ENCODE measurements at places on chromosomes 4 and X.

- no peak for DNase-seq
These were observed 2.8 kb downstream of the PSAPL1 start for GRCh38 chr4:7431696-7432530.

DNA sequence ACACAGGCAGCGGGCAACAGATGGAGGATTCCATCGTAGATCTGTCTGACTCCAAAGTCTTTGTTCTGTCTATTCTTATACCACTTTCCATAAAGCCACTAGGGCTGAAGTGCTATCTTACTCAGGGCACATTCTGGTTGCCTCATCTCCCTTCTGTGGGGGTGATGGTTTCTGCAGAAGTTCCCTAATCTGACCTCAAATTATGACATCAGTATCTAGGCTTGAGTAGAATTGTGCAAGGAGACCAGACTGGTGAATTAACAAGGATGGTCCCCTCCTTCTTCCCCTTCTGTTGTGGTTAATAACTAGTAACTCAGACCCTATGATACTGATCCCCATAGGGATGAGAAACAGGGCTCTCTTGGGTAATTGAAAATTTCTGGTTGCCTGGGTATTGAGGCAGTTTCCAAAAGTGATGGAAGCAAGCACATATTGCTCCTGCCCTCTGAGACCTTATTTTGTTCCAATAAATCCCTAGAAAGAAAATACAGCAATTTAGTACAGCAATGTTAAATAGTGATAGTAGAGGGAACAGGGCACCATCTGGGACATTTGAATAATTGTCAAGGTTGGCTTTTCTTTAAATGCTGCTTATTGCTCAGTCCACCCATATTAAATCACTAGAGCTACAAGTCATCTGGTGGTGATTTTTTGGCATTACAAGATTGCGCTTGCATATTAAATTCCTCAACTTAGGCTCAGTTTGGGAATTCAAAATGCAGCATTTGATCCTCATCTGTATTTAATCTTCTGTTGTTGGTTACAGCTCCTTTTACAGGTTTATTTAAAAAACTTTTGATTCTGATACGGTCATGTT lies 57.3 kb upstream of the AP1S2 start:
- DNase-seq: no peak

GRCh38 chr4:79467246-79467932 lies 59.4 kb upstream of the GK2 start:
- no peak for DNase-seq

- DNase-seq: no peak
These were observed 46.5 kb downstream of the PHF8 start for GRCh38 chrX:53997724-53998123.

DNA sequence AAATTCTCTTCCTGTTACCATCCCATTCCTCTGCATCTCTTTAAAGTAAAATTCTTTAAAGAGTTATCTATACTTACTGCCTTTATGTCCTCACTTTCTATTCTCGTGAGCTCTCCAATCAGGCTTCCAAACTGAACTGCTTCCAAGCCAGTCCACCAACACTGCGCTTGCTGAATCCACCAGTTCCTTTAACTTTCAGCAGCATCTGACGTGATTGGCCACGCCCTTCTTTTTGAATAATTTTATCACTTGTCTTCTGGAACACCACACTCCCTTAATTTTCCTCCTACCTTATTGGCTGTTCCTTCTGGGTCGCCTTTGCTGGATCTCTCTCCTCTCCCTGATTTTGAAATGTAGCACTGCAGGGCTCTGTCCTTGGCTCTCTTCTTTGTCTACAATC lies at the start of gene KIAA1210:
Gene KIAA1210, minus strand, starts transcription at position 163 of the 400 bp plus-strand sequence. CDS start 4,170 bp downstream, outside the sequence.
- DNase-seq: no peak

GRCh38 chr4:89413518-89413917 lies 105.9 kb upstream of the GPRIN3 start:
- no peak for DNase-seq

DNA sequence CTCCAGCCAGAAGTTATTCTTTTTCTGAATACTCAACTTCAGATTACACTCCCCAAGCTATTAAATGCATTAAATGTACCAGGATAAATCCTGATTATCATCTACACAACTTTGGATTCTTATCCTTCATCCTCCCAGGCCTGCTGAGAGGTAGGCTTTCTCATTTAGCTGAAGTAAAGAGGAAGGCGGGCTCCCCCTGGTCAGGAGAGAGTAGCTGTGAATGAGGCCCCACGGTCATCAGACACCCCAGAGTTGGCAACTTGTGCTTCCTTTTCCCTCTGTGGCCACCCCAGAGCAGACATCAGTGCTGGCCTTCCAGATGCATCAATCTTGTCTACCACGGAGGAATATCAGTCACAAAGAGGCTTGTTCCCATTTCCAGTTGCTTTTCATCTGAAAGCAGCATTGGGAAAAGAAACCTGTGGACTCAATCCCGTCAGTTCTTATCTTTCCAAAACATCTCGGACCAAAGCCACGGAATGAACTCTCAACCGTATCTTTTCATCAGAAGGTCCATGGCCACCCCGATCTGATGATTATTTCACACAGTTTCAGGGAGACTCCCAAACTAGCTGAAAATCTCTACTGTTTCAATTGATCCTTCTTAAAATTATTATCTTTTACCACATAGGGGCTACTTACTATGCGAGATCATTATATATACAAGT lies 79.2 kb downstream of the FBXO8 start:
- no peak for DNase-seq

- DNase-seq: no peak
These were observed 54.8 kb downstream of the ZFX start for GRCh38 chrX:24204331-24204730.

- DNase-seq: no peak
These were observed 40.5 kb downstream of the RBPJ start for GRCh38 chr4:26361297-26361696.
